ENCODE measurements at places on chromosomes 3 and 15. TPM values are rescaled to one million over a fixed set of nuclear protein-coding genes. Genes with fewer than 3 reads are reported as not detected.

FAM81A gene
- 1.0 TPM for total RNA-seq

CACNA1D gene
- 1.9 TPM for total RNA-seq

GP9 gene
- total RNA-seq, result not detected

DNA sequence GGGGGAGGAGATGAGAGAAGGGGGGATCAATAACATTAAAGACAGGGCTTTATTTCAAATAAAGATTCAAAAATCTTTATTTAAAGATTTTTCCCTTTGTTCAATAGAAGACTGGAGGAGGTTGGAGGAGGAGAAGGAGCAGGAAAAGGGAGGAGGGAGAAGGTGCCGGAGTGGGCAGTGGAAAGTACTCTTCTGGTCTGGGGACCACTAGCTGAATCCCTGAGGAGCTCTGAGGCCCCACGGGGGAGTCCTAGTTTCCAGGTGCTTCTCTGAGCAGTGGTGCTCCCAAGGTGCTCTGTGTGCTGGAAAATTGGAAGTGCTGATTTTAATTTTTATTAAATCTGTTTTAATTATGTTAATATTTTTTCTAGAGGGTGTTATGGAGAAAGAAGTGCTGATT is 19.4 kb upstream of the SEMA4B start:
- H3K27me3 ChIP-seq, result no peaks in the 10 kb centered on the region
- H3K36me3 ChIP-seq, result no peaks in the 10 kb centered on the region
- DNase-seq, result no peak
- H3K27ac ChIP-seq, result no peak overlapping the region

- H3K4me3 ChIP-seq, result no peak overlapping the region
- peaks cover 7% of the 10 kb centered on the region for H3K4me1 ChIP-seq
- H3K27ac ChIP-seq, result no peak overlapping the region
- no peaks in the 10 kb centered on the region for H3K36me3 ChIP-seq
- no peak for DNase-seq
- H3K27me3 ChIP-seq, result no peaks in the 10 kb centered on the region
Measured at GRCh38 chr3:123620343-123620742, 35.5 kb upstream of the HACD2 start.

- no peak overlapping the region for H3K4me3 ChIP-seq
- no peak overlapping the region for H3K27ac ChIP-seq
- peak; percentile 74 for DNase-seq
- H3K36me3 ChIP-seq, result peaks cover 54% of the 10 kb centered on the region
- H3K4me1 ChIP-seq, result no peaks in the 10 kb centered on the region
Measured at GRCh38 chr3:48157950-48158376, 30.3 kb downstream of the CDC25A start.

DNA sequence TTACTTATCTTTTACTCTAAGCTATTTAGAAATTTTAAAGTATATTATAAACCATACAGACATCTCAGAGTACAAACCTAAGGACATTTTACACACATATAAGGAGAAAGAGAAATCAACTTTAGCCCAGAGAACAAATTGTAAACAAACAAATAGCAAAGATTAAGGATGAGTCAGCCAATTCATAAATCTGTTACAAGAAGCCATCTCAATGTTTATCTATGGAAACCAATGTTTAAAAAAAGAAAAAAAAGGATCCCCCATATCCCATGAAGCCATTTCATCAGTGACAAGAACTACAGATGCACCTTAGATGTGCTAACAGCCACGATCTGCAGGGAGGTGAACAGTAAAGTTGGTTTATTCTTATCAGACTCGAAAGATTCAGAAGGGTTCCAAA is 437.1 kb downstream of the SHQ1 start:
- no peak for DNase-seq
- no peak overlapping the region for H3K27ac ChIP-seq
- H3K27me3 ChIP-seq, result no peaks in the 10 kb centered on the region
- peaks cover 13% of the 10 kb centered on the region for H3K4me1 ChIP-seq
- H3K36me3 ChIP-seq, result no peaks in the 10 kb centered on the region

DNA sequence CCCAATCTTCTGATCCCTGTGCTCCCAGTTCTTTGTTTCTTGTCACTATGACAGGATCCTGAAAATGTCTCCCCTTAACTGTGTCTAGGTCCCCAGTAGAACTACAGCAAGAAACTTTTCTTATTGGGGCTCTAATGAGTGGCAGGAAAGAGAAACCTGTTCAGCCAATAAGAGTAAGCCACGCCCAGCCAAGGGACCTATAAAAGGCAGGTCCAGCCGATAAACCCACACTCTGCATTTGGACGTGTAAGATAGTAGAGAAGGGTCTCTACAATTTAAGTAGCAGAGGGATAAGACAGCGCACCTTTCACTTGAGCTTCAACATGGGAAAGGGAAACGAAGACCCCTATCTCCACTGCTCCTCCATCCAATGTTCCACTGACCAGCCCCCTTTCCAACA is 149.9 kb downstream of the LMLN start:
- H3K36me3 ChIP-seq, result no peaks in the 10 kb centered on the region
- no peak overlapping the region for H3K27ac ChIP-seq
- peaks cover 21% of the 10 kb centered on the region for H3K27me3 ChIP-seq
- no peak for DNase-seq
- H3K4me3 ChIP-seq, result no peak overlapping the region

DNA sequence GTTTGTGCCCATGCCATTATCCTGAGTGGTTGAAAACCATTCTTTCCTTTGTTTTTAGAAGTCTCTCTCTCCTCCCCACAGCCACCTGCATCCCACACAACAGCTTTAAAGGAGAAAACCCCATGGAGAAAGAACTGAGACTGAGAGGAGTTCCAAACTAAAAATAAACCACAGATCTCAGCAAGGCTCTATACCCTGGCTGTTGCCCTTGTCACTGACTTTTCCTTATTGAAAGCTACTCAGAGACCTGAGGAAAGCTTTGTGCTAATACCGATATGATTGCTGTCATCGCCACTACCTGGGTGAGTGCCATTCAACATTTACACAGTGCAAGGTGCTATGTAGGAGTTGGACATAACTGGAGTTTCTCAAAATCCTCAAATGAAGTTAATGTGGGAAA is 55.5 kb upstream of the RASGRP1 start:
- no peaks in the 10 kb centered on the region for H3K36me3 ChIP-seq
- no peak overlapping the region for H3K4me3 ChIP-seq
- no peaks in the 10 kb centered on the region for H3K4me1 ChIP-seq
- H3K27me3 ChIP-seq, result no peaks in the 10 kb centered on the region
- DNase-seq, result no peak
- no peak overlapping the region for H3K27ac ChIP-seq
